ENCODE measurements at places on chromosomes 16 and 17. TPM values are rescaled to one million over a fixed set of nuclear protein-coding genes. Genes with fewer than 3 reads are reported as not detected.
A peak's percentile ranks its signal among the peaks of the same experiment; 100 is the strongest.

GRCh38 chr16:53068423-53068833 is 13.6 kb downstream of the CHD9 start:
- no peak for DNase-seq

DNA sequence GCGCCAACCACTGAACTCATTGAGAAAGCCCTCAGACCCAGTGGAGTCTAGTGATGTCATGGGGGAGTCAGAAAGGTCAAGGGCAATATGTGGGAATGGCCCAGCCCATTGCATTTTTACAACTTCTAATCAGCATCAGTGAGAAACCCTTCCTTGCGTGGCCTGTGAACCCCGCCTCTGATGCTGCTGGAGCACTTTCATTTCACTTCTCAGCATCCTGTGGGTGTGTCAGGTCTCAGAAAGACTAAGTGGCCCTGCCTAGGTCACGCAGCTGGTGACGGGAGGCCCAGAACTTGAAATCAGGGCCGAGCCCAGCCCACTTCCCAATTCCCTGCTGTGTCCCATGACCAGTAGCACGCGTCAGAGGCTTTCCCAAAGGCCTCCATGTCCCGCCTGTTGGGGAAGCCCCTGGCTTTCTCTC is 6.1 kb downstream of the DNAI2 start:
- DNase-seq, result peak; percentile 59

- DNase-seq, result no peak
Observed at GRCh38 chr17:36182176-36183000, 6.0 kb upstream of the TBC1D3B start.

DNA sequence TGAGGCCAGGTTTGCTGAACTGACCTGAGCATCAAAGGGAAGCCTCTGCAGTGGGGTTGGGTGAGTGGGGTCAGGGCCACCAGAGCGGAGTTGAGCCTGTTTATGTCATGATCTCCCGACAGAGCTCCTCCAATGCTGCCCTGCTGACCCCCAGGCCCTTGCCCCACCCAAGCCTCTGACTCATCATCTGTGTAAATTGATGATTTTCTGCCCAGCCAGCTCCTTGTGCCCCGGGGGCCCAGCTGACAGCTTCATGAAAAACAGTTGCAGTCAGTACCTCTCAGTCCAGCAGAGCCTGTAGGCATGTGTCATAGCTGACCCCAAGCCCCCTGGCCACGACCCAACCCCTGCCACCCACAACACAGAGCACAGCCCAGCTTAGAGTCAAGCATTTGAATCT is 134.9 kb downstream of the CCT6B start:
- DNase-seq, result no peak

- DNase-seq, result no peak
Observed at GRCh38 chr17:30222721-30223175, 12.7 kb downstream of the SLC6A4 start.

The TAC4 gene
- not detected for total RNA-seq

- DNase-seq, result no peak
Observed at GRCh38 chr17:63847525-63848249, 5.2 kb upstream of the SMARCD2 start.

GRCh38 chr17:16551878-16552636 is 16.9 kb downstream of the ZNF287 start:
- DNase-seq, result no peak

GRCh38 chr16:81997738-81998137 is 13.5 kb downstream of the SDR42E1 start:
- no peak for DNase-seq

The KAT2A gene
- 61.1 TPM for total RNA-seq

DNA sequence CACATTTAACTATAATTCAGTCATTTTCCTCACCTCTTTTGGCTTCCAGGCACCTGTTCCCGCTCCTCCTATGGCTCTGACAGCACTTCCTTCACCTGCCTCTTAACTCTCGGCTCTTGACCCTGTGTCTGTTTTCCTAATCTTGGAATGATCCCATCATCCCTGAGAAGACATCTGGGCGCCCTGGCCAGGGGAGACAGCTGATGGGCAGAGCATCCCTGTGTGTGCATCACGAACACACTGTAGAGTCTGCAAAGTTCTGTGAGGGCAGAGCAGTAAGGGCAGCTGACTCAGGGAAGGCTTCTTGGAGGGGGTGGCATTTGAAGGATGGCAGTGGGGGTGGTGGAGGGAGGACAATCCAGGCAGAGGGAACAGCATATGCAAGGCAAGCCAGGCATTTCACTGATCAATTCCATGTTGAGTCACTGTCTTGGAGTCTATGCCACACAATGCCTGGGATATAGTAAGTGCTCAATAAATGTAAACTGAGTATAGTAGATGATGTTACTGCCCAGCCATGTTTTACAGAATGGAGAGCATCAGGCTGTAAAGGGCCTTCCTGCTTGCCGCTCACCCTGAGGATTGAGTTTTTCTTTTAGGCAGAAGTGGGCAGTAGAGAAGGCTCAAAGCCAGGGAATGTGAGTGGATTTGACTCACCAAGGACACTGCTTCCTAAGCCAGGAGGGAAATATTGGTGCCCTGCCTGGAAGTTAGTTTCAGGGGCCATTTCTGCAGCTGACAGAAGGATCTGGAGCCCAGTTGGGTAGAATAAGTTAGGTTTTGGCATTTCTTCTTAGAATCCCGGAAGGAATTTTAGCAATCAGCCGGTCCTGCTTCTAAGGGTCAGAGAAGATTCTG is 5.8 kb upstream of the RAB11FIP4 start:
- no peak for DNase-seq

GRCh38 chr17:33725675-33726271 is 432.7 kb upstream of the ASIC2 start:
- no peak for DNase-seq

DNA sequence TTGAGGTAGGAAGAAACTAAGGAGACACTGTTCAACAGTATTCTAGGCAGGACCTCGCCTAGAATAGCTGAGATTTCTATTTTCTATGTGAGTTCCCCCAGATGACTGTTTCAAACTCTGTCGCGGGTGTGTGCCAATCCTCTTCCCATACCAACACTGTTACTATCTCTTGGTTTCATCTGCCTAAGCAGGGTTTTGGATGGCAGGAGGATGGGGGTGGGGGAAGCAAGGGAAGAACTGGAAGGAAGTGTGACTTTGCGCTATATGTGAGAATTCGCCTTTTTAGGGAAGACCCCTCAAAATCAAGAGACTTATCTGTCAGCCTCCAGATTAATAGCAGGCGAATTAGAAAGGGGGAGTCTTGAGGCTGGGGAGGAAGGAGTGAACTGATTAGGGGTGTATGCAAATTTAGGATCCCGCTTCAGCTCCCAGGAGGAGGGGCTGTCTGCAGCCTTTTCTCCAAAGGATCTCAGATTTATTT is 521 bp upstream of the G6PC3 start:
- DNase-seq, result no peak

- peak; percentile 22 for DNase-seq
Observed at GRCh38 chr16:24504472-24505345, 34.7 kb upstream of the RBBP6 start.

The ESRP2 gene
- 0.79 TPM for total RNA-seq

The KRTAP1-1 gene
- total RNA-seq, result not detected

The GCGR gene
- not detected for total RNA-seq

- DNase-seq, result peak; percentile 12
Observed at GRCh38 chr17:32007463-32008298, 498 bp downstream of the LRRC37B start.

DNA sequence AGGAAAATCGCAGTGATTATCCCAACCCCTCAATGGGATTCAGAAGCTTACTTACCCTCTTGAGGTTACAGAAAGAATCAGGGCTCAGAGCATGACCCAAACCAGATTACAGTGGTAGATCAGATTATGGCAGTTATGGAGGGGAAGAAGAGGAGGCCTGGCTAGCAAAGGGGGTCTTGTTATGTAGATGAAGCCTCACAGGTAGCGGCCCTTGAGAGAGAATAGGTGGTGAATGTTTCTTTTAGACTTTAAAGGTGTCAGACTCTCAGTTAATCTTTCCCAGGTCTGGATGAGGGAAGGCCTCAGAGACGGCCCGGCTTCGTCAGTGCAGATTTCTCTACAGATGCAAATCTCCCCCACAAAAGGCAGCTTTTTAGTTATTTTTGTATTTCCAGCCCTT is 15.6 kb downstream of the RNF112 start:
- no peak for DNase-seq

DNA sequence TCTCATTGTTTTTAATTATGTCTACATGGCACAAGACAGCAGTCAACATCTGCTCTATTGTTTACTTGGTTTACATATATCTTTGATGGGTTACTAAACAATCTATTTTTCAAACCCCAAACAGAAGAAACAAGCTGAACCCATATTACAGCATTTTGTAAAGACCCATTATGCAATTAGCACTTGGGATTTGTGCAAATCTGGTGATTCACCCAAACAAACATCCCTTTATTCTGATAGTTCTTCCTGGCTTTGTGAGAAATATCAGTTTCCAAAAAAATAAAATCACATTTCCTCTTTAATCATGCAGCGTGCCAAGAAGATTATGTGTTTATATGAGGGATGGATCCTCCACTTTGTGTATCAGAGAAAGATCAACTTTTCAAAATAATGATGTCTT is 16.8 kb upstream of the RBFOX1 start:
- no peak for DNase-seq

DNA sequence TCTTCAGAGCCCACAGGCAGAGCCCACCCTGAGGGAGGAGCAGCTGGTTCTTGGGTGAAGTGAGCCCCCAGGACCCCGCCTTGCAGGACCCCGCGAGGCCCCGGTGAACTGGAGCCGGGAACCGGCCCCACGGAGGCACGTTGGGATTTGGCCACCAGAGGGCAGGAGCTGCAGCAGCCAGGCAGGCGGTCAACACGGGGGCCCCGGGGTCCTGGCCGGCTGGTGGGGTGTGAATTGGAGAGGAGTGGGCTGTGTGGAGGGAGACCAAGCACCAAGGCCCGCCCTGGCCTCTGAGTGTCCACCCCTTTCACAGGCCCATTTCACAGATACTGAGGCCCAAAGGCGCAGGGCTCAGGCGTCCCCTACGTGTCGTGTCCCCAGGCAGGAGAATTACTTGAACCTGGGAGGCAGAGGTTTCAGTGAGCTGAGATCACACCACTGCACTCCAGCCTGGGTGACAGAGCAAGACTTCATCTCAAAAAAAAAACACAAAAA is 2.2 kb downstream of the DPEP1 start:
- DNase-seq, result no peak

DNA sequence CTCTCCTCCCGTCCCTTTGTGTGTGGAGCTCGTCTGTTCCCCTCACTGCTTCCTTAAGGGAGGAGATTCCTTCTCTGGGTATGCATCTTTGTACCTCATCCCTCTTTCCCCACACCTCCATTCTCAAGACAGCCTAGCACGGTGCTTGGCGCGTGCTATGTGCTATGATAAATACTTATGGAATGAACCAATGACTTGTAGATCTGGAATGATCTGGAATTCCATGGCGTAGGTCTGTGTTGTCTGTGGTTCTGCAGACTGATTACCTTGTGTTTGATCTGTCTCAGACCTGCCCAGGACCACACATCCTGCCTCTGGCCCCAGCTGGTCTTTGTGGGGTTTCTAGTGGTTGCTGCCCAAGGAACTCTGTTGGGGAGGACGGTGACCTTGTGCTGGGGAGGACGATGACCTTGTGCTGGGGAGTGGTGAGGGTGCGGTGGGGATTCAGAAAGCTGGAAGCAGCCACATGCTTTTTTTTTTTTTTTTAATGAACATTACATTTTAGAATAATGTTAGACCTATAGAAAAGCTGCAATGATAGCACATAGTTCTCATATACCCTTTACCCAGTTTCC is 33.5 kb upstream of the ETV4 start:
- DNase-seq, result no peak

- no peak for DNase-seq
Observed at GRCh38 chr16:70407811-70408274, 31.1 kb downstream of the ST3GAL2 start.

The USP10 gene
- 86.9 TPM for total RNA-seq

GRCh38 chr17:728911-729310 is 3.5 kb upstream of the TLCD3A start:
- no peak for DNase-seq

The CCL5 gene
- total RNA-seq, result 124 TPM

GRCh38 chr17:48930435-48930873 is 14.2 kb downstream of the SNF8 start:
- no peak for DNase-seq

Measured in T-cell (primary cell).